AG08395 (cell line): ENCODE measurements at places on chromosomes 5 and 9.

DNA sequence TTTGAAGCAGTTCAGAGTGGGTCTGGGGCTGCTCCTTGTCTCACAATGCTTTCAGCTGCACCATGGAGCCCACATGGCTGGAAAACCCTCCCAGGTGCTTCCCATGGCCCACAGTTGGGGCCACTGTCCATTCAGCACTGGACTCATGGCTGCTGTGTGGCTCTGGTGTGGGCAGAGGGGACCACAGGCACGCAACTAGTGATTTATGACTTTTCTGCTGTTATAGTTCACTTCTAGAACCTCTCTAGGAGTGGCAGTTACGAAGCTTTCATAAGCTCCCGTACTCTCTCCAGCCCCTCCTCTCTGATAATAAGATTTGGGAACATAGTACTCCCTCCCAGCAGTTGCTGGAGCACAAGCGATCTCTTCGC is 29.0 kb downstream of the GLRA1 start:
- DNase-seq = no peak

DNA sequence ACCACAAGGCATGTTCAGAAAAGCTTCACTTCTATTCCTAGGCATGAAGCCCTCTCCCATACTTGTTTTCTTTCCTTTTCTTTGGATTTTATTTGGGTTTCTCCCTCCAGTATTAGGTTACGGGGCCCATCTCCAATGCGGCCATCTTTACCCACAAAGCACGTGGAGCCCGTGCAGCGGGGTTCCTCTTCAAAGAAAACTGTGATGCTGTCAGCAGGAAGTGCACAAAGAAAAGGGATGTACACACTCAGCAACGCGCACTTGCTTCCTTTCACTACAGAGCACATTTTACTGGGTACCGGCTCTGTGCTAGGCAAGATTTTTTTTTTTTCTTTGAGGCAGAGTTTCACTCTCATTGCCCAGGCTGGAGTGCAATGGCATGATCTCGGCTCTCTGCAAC is 106.6 kb downstream of the COL23A1 start:
- no peak for DNase-seq

- DNase-seq = no peak
These were observed 14.0 kb downstream of the ARL15 start for GRCh38 chr5:54296386-54296785.

GRCh38 chr9:121508415-121508814 is 8.8 kb upstream of the GGTA1 start:
- no peak for DNase-seq

DNA sequence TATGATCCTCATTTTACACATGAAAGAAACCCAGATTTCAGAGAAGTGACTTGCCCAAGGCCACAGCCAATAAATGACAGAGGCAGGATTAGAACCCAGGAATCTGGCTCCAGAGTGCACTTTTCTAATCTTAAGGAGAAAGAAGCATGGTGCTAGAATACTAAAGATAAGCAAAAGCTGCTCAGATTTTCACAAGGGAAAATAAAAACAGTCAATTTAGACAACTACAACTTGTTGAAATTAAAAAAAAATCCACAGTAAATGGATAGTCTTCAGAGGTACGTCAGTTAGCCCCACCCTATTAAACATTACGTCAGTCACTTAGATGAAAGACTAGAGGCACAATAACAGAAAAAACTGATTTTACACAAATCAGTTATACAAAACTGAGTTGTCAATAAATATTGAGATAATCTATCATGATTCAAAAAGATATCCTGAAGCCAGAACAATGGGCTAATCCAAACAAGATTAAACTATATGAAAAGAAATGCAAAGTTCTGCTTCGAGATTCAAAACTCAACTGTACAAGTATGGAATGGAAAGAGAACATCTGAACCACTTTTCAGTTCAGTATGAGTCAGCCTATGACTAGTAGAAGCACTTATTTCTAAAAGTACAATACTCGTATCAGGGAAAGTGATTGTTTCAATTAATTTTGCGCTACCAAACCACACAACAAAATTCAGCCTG is 9.3 kb downstream of the TMEM245 start:
- DNase-seq = peak; percentile 41

- DNase-seq = no peak
These were observed 2.8 kb downstream of the MAMDC4 start for GRCh38 chr9:136854842-136855460.

- no peak for DNase-seq
These were observed 42.2 kb upstream of the FABP6 start for GRCh38 chr5:160187091-160187490.
